ENCODE measurements at places on chromosomes 5 and 9.
A peak's percentile ranks its signal among the peaks of the same experiment; 100 is the strongest.

DNA sequence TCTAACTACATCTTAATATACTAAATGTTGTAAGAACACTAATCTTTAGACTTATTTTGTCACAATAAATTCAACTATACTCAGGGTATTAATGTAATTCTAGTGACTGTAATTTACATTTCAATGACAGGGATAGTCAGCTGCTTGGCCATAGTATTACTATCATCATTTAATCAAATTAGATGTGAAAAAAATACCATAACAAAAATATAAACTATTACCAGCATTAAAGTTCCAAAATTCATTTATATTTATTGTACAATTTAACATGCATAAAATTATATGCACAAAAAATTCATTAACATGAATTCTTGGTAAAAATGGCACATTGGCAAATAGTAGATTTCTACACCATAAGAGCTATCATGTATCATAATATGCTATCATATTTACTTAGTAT lies 28.9 kb downstream of the FNIP1 start:
- DNase-seq, result no peak

- no peak for DNase-seq
Measured at GRCh38 chr5:66701244-66701643, 105.1 kb downstream of the MAST4 start.

GRCh38 chr5:108556441-108557145 lies 174.7 kb upstream of the FBXL17 start:
- DNase-seq, result no peak

- DNase-seq, result peak; percentile 40
Measured at GRCh38 chr5:61327760-61328753, 4.0 kb upstream of the ZSWIM6 start.

GRCh38 chr5:131994090-131994489 lies 17.4 kb downstream of the ACSL6 start:
- DNase-seq, result no peak

DNA sequence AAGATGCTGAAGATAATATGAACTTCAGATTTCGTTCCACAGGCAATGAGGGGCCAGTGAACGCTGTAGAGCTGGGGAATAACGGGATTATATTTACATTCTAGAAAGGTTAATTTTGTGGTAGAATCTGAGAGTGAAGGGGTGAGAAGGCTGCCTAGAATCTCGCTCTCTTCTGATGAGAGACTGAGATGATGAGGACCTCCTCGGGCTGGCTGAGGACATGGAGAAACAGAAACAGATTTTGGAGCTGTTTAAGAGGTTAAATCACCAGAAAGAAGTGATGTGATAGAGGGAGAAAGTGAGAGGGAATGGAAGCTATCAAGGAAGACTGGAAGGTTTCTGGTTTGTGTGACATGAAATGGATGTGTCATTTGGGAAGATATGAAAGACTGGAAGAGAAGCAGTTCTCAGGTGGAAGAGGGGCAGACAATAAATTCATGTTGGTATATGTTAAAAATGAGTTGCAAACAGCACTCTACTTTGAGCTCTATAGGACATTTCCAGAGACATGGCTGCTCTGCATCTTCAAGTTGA lies 612.6 kb downstream of the ISL1 start:
- DNase-seq, result no peak

DNA sequence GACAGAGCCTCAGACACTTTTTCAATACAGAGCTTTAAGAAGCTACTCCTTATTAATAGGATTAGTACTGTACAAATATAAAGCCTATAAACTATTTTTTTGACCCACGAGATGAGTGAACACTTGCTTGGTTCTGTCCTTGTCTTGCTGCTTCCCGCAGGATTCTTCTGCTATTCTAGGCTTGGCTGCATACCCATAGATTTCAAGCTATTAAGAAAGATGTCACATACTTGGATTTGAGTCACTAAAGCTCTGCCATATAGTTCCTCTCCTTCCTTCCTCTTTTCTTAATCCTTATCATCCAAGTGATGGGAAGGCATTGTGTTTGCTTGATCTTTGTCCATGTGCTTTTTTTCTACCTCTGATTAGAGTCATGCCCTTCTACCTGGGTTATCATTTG lies 361.2 kb upstream of the TRPC7 start:
- DNase-seq, result no peak

DNA sequence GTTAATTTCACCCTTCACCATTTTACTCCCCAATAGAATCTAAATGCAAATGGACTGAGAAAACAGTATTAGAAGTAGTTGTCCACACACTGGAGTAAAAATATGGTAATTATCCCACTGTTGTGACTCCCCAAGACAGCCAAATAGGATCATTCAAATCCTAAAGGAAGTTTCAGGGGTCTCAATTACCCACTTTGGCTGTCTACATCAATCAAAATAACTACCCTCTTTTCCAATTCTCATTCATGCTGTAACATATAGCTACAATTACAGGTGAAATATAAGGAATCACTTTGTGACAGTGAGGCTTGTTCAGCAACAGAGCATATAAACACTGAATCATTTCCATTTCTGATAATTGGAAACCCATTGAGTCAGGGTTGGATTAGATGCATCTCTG lies 220.1 kb downstream of the TMEM232 start:
- no peak for DNase-seq

DNA sequence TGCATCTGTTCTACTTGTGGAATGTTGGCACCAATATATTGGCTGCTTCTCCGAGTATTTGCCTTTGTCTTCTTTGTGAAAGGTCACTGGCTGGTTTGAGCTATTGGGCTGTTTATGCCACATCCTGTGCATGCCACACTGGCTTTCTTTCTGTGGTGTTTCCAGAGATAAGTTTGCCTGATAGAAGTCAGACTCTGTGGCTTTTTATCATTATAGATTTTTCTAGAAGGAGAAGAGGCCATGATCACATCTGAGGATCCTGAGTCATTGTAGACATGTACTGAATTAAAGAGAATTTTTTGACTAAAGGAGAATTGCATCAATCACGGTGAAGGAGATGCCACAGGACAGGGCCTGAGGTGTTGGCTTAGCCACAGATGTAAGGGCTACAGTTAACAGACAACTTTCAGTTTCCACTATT lies 26.5 kb upstream of the CDKN2B start:
- no peak for DNase-seq

GRCh38 chr9:121559183-121559582 lies 59.5 kb upstream of the GGTA1 start:
- DNase-seq, result no peak

- no peak for DNase-seq
Measured at GRCh38 chr9:19181561-19181960, 48.9 kb upstream of the DENND4C start.

DNA sequence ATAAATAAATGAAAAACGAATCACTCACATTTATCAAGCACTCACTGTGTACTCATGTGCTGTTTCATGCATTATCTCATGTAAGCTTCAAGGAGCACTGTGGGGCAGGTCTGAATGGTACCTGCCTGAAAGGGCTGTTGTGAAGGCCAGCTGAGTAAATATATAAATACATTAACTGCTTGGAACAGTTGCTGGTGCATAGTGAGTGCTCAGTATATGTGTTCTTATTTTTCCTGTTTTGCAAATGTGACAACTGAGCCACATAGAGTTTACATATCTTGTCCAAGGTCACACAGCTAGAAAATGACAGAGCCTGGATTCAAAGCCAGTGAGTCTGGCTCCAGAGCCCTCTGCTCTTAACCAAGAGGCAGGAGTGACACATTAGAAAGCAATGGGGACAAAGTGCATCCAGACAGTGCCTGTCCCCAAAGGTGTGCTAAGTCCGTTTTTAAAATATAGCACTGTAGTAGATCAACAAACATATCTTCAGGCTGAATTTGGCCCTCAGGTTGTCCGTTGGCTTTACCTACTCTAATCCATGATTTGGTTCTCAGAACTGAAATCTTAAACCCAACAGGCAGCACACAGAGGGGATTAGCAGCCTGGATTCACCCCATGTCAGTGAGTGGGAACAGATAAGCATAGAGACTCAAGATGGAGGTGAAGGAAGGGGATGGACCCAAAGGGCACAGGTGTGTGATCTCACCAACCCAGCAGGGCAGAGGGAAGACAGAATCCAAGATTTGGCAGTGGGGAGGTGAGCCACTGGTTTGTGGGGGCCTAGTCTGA lies 70.8 kb downstream of the WWC1 start:
- DNase-seq, result no peak

- DNase-seq, result peak; percentile 32
Measured at GRCh38 chr5:133222979-133223378, 171.2 kb downstream of the HSPA4 start.

DNA sequence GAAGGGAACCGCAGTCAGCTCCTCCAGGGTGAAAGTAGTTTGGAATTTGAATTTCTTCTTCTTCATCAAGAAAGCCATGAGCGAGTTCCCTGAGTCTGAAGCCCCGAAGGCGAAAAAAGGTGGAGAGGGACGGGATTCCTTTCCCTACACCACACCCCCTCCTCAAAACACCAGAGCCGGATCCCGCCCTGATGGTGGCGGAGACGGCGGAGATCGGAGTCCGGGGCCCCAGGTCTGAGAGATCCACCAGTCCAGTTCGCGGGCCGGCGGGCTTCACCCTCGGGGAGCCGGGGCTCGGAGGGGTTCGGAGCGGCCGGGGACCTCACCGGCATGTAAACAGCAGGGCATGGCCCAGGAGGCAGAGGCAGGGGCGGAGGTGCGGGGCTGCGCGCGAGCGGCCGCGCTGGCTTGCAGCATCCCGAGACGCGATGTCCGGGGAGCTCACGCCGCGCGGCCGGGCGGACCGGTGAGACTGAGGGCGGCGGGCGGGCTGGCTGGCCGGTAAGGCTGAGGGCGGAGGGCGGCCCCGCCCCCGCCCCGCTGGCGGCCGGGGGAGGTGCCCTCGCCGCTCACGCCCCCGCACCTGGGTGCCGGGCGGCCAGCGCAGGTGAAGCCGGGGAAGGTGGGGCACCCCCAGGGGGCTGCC lies 606 bp downstream of the EEIG1 start:
- peak; percentile 69 for DNase-seq

DNA sequence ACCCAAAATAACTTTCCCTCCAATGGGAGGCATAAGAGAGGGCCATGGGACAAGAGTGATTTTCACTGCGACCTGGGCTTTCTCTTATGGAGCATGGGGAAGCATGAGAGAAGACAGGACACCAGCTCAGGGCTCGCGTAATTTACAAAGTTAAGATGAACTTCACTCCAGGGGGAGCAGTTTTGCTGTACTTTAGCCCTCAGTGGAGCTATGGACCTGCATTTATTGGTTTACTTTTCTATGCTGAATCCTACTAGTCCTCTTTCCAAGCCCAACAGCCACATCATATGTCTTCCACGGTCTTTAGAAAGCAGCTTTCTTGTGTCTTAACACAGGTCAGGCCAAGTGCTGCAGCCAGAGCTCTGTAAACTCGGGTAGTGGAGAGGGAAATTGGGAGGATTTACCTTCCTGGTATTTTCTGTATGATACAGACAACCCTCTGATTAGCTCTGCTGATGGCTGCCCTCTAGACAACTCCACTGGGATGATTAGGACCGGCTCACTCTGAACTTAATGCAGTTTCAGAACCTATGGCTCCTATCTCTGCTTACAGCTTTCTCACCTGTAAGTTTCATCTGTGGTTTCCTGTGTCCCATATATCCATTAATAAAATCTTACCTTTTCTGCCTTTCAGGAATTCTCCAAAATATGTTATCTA lies 581.0 kb upstream of the RORB start:
- peak; percentile 79 for DNase-seq

GRCh38 chr9:107336718-107337360 lies 53.8 kb downstream of the RAD23B start:
- no peak for DNase-seq

- DNase-seq, result no peak
Measured at GRCh38 chr9:7287986-7288385, 511.6 kb downstream of the DMAC1 start.

- DNase-seq, result no peak
Measured at GRCh38 chr5:2020730-2021129, 138.0 kb upstream of the IRX4 start.

- peak; percentile 83 for DNase-seq
Measured at GRCh38 chr9:105296877-105297287, 52.4 kb downstream of the SLC44A1 start.

- no peak for DNase-seq
Measured at GRCh38 chr9:90945336-90945735, 143.7 kb downstream of the SYK start.

DNA sequence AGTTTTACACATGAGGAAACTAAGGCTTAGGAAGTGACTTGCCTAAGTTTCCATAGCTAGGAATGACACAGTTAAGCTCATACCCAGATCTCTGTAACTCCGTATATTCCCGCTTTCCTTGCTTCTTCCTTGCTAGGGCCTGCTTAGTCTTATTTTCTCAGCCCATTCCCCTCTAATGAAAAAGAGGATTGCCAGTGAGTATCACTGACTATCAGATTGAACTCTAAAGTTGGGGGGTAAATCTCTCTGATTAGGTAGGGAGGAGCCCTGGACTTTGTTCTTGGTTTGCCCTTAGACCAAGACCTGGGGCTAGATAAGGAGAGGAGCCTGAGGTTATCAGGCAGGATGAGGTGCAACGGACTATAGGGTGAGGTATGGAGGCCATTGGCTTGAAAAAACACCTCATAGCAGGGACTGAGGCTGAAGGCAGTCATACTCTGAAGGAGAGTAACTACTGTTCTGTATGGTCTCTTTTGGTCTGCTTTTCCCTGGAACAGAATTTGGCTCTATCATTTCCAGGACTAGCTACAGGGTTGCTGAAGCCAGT lies 2.5 kb downstream of the TRIM32 start:
- no peak for DNase-seq

DNA sequence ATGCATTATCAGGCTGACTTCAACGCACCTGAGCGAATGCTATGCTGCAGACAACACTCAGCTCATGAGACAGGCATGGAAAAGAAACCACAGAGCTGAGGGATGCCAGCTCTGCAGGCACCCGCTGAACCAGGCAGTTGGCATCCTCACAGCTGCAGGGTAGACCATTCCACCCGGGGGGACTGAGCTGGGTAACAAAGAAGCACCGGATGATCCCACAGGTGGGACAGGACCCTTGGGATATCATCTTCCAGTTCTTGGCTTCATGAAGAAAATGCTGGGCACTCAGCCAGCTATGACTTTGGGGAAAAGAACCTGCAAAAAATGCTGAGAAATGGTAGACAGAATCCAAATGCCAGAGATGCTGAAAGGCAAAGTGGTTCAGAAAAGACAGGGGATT lies 9.6 kb downstream of the EPB41L4B start:
- no peak for DNase-seq

DNA sequence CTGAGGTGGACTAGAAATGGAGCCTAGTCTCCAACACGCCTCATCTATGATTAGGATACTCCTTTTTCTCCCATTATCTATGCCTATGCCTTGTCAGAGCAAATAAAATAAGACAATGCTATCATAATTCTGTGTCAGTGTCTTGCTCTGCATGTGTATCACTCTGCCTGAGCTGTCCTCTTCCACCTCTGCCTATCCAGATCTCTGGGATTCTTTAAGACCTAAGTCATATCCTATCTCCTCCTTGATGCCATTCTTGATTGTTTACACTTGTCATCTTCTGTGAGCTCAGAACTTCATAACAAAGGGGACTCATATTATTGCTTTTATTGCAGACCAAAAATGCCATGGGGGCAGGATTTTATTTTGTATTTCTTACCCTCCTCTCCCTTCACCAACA lies 351.2 kb upstream of the C9orf72 start:
- DNase-seq, result no peak

- DNase-seq, result no peak
Measured at GRCh38 chr5:150508828-150509227, 897 bp downstream of the NDST1 start.

Data from GM23338 (cell line).